Stimulated activated memory B cell treated with anti-CD40 and anti-IgM and Interleukin-4, amounts not matched to agents 10 μg/mL and 1 μg/mL and 100 μg/mL, for 72 hours (primary cell): ENCODE measurements at places on chromosomes 6 and 20.
A peak's percentile ranks its signal among the peaks of the same experiment; 100 is the strongest.

- ATAC-seq = peak; percentile 25
These were observed 180.4 kb downstream of the DLL1 start for GRCh38 chr6:170110201-170111140.

GRCh38 chr20:19887556-19888268 is 129.4 kb upstream of the NAA20 start:
- no peak for ATAC-seq

DNA sequence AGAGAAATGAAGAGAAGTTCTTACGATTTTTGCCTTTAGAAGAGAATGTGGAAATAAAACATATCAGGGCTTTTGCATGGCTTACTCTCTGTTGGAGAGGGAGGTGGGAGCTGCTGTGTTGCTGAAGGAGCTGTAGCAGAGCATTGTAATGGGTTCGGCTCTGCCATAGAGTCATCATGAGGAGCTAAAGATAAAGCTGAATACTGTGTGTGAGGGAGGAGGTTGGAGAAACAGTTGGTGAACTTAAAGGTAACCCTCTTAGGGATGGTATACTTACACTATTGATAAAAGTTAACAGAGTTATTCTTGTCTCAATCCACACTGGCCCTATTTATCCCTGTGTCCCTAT is 34.8 kb downstream of the CTNNBL1 start:
- no peak for ATAC-seq

DNA sequence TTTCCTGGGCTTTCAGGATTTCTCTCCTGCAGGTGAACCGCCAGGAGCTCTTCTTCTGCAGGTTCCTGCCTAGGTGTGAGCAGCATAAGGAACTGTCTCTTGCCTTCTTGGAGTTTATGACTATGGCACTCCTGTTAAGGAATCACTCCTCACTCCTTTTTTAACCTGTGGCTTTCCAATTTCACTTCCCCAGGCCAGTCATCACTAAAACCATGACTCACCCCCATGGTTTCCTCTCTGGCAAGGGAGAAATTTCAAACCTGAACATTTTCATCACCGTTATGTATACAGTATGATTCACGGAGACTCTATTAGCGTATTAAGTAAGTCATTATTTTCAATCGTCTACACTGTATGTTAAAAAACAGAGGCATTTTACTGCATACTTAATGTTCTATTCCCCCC is 78.2 kb upstream of the ARID1B start:
- peak; percentile 75 for ATAC-seq

DNA sequence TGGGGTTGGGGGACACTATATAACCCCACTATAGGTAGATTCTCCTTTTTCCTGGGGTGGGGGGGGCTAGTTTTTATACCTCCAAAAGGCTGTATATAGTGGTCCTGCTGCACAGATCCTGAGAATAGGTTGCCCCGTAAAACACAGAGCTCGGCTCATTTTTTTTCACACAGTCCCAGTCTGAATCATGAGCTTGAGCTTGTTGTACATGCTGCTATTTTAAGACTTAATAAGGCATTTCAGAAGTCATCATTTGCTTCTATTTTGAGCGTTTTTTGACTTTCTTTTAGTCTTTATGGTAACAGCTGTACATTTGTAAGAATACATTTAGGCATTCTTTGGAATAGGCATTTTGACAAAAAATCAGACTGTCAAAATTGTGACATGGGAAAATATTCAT is 30.5 kb downstream of the SLC9A8 start:
- no peak for ATAC-seq

GRCh38 chr20:33781945-33782344 is 29.2 kb upstream of the CHMP4B start:
- ATAC-seq = no peak

DNA sequence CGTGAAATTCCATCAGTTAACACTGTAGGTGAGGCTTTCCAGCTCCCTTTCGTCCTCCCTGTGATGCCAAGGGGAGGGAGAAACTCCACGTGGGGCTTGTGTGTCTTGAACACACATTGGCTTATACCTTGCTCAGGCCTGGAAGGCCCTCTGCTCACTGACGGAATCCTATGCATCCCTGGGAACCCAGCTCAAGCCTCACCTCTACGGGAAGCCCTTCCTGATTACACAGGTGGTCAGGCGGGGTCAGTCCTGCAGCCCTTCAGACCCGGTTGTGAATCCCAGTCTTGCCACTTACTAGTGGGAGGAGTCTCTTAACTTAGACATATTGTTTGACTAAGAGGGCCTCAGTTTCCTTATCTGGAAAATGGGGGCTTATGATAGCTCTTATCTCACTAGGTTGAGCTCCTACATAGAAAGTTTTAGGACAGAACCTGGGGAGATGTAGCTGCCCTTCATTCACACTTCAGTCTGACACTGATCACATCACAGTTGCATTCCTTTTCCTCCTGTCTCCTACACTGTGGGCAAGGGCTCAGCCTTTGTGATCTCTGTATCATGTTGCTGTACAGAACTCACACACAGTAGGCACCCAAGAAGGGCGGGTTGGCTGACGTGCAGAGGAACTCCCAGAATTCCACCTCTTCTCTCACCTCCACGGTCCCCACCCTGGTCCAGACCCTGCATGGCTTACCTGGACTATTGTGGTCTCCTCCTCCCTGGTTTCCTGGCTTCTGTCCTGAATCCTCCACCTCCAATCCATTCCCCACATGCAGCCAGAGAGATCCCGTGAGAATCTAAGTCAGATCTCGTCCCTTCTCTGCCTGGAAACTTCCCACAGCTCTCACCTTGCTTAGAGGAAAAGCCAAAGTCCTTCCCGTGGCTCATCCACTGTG is 129.6 kb downstream of the CEBPB start:
- ATAC-seq = no peak
